ENCODE measurements at places on chromosomes 1 and 21.

DNA sequence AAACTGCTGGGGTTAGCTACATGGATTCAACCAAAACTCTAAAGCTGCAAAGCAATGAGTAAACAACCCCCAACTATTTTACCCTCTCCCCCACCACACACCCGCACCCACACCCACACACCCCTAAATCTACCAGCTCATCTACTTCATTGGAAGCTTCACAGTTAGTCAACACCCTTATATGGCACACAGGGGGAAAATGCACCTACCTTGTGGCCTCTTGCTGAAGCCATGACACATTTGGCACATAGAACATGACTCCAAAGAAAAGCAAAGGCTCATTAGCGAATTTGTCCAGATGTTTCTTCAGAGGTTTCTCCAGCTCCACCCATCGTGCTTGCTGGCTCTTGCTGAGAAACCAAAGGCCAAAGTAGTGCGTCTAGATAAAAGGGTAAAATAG lies 99.8 kb downstream of the PTPN14 start:
- DNase-seq = peak; percentile 62

- no peak for DNase-seq
These were observed 103.3 kb downstream of the GDAP2 start for GRCh38 chr1:117826119-117826518.

- DNase-seq = no peak
These were observed 179.2 kb downstream of the PATJ start for GRCh38 chr1:61921435-61921834.

DNA sequence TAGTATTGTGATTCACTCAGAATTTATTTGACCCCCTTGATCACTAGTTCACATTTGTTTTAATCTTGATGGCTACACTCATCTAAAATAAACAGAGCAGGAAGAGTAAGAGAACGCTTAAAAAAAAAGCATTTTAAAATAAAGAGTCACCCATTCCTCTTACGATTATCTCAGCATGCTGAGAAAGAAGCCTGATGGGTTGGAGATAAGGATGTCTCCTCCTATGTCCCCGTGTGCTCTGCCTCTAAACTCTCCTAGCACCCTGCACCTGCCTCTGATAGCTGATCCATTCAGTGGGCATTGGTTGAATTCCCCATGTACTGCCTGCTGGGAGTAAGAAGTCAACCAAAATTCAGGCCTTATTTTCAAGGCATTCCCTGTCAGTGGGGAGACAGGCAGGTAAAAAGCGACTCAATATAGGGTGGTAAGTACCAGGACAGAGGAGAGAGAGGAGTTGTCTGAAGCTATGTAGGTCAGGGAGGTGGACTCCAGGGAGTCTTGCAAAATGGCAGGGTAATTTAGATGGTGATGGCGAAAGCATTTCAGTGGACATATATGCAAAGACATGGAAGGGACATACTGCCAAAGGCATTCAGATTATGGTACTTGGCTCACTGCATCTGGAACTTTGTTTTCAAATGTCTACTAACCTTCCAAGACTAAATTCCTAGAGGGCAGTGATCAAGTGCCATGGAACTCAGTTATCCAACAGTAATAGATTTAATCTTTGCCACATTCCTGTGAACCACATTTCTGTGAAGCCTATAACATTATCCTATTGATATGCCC lies 18.4 kb downstream of the ELAVL4 start:
- DNase-seq = no peak

GRCh38 chr1:106814418-106814817 lies 242.1 kb upstream of the PRMT6 start:
- DNase-seq = no peak

- DNase-seq = no peak
These were observed 3.1 kb upstream of the WNT9A start for GRCh38 chr1:227950735-227951346.

DNA sequence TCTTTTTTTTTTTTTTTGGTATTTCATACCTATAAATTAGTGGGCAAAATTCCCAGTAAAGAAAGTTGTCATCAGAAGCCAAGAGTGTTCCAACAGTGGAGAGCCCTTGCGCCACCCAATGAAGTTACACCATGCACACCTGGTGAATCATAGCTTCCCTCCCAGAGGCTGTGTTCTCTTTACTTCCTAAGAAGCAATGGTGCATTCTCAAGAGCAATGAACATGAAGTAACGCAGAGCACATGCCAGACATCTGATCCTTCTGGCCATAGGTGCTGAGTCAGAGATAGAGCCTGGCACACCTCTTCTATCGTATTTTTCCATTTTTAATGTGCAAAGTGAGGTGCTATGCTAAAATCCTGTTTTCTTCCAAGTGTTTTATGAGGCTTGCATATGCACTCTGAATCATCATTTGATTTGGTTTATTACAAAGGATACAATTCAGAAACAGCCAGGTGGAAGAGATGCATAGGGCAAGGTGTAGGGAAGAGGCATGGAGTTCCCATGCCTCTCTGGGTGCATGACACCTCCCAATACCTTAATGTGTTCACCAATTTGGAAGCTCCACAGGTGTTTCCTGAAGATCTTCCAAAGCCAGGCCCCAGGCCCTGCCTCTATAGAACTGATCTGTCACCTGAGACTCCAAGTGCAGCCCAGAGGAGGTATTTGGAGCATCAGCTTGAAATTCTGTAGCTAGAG lies 408.0 kb downstream of the SIPA1L2 start:
- peak; percentile 20 for DNase-seq

DNA sequence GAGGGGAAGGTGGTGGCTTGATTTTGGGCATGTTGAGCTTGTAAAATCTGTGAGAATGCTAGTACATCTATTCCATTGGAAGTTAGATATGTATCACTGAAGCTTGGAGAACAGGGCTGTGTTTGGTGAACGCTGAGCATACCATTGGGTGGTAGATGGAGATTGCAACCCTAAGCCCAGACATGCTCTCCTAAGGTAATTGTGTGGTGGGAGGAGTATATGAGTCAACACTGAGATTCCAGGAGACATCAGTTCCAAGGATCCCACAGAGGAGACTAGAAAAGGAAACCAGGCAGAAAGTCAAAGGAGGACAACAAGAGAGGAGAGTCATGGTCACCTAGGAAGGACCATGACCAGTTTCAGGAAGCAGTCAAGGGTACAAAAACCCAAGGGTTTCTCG lies 60.4 kb downstream of the KIF21B start:
- DNase-seq = no peak

DNA sequence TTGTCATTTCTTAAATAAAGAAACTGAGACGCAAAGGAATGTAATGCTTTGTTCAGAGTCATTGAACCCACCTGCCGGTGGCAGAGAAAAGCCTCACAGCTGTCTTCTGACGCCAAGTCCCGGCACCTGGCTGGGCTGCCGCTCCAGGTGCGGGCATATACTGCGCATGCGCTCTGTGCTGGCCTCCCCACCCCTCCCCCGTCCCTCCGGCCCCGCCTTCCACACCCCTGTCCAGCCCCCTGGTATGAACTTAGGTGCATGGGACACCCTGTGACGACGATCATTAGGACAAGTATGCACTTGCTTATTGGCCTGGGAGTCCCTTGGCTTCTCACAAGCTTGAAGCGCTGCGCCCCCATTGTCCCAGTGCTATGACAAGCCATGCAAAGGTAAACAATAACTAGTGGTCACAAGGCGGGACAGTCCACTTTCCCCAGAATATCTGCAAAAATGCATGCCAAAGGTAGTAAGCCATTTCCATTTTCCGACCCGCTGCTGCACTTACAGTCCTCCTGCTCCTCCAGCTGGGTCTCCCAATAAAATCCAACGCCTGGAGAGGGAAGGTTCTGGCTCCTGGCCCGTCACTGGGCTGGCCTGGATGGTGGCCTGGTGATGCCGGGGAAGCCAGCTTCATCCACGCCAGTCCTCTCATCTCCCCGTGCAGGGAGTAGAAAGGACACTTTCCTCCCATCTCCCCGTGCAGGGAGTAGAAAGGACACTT lies 100.4 kb downstream of the PSMG1 start:
- no peak for DNase-seq

DNA sequence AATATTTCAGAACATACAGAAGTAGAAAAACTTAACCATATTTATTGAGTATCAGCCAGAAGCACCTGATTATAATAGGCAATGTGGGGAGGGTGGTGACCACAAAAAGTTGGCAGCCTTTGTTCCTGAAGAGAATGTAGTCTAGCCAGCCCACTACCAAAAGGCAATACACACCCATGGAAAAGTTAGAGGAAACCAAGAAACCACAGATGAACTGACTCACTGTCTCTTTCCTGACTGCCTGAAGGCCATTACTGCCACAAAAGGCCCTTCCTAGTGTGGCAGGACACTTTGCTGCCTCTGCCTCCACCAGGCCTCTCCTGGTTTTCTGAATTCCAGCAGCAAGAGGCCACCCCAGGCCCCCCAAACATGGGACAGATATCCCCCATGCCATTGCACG lies 14.6 kb upstream of the PROX1 start:
- no peak for DNase-seq
